Activated CD8-positive, alpha-beta T cell treated with anti-CD3 and anti-CD28 coated beads for 36 hours (primary cell): ENCODE measurements at places on chromosomes 4 and X. TPM values are rescaled to one million over a fixed set of nuclear protein-coding genes. Genes with fewer than 3 reads are reported as not detected.

GRCh38 chrX:7133050-7133440 is 14.5 kb upstream of the STS start:
- DNase-seq = no peak

The USP27X gene
- total RNA-seq = 1.3 TPM

DNA sequence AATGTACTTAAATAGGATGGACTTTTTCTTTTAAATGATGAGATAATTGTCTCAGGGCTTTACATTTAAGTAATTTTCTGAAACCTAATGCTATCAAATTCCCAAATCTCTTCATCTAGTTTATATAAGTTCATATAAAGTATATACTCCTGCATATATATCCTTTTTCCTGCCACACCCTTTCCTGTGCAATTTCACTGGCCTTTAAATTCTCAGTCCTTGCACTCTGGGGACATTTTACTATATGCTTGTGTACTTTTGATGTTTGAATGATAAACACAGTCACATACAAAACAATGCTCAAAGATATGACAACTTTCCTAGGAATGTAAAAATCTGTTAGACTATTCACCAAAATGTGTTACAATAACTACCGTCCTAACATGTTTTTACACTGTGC is 60.1 kb downstream of the NDST4 start:
- DNase-seq = no peak

GRCh38 chr4:81919810-81920209 is 448.1 kb upstream of the RASGEF1B start:
- DNase-seq = peak; percentile 18

DNA sequence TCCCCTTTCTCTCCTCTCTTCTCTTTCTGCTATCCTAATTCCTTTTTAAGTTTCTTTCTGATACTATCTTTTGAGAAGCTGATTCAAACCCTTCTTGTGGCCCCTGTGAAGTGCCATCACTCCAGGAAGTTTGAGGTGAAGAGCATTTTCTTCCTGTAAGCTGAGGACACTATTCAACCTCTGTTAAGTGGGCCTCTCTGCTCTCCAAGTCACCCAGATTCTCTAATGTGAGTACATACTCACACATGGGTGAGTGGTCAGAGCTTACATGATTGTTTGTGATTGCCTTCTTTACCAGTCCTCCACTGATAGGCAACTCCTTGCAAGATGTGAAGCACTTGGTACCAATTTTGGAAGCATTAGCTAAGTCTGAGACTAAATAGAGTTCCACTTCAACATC is 18.4 kb upstream of the SMIM10L2A start:
- no peak for DNase-seq

- peak; percentile 44 for DNase-seq
These were observed 175.3 kb downstream of the MAML3 start for GRCh38 chr4:139978692-139979091.

The TDO2 gene
- not detected for total RNA-seq

DNA sequence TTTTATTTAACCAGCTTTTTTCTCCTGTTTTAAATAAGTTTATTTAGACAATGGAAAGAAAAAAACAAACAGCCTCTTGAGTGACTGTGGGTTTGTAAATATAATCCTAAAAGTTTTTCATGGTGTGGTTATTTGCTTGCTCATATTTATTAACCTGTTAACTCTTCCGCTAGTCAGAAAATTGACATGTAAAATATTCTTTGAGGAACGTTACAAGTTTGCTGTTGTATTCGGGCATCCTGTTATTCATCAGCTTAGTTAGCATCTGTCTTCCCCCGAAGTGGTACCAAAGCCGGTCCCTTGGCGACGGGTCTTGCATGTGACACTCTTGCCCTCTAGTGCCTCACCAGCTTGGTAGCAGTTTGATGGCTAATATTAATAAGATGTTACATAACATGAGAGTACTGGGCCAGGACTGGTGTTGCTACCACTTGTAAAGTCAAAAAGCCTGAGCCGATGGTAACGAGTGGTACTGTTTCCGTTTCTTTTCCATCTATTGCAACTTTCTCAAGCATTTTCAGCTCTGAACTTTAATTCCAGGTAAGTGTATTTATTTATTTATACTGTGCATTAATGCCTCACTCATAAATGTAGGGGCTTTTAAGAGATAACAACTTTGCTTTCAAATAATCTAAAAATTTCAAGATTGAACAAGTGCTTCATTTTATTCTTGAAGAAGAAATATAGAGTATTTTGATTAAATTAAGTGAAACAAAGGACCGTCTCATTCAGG is at the start of gene NDST3:
Gene NDST3 (plus strand): TSS at position 434 of the 733 bp plus-strand sequence. CDS start 19,425 bp downstream, outside the sequence.
- peak; percentile 40 for DNase-seq

The EDA2R gene
- total RNA-seq = 1.8 TPM

The SSX4 gene
- not detected for total RNA-seq

The FSTL5 gene
- not detected for total RNA-seq
